NCI-H2171 (cell line): ENCODE measurements at places on chromosomes 12 and 14.
A peak's percentile ranks its signal among the peaks of the same experiment; 100 is the strongest.

DNA sequence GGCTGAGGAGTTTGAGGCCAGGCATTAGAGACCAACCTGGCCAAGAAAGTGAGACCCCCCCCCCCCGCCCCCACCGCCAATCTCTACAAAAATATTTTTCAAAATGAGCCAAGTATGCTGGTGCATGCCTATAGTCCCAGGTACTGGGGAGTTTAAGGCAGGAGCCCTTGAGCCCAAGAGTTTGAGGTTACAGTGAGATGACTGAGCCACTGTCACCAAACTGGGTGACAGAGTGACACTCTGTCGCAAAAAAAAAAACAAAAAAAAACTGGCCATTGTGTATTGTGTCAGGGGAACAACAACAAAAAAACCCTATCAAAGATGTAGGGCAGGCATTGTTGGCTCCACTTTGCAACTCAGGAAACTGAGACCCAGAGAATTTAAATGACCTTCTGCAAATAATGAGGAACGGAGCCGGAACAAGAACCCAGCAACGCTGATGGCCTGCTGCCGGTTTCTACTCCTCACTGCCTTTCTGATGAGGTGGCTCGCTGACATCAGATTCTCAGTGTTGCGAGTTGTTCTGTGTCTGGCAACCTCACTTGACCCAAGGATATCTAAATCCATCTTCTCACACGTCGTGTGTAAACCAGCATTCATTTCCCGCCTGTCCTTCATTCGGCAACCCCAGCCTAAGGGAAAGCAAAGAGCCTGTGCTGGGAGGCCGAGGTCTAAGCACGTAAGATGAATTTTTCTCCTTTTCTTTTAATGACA is 195.2 kb upstream of the CRY1 start:
- no peak for DNase-seq

GRCh38 chr12:39277416-39277815 is 165.5 kb downstream of the KIF21A start:
- DNase-seq, result no peak

GRCh38 chr14:71905031-71905430 is 27.2 kb upstream of the RGS6 start:
- DNase-seq, result no peak

- no peak for DNase-seq
These were observed 21.1 kb downstream of the MOAP1 start for GRCh38 chr14:93163564-93163963.

- no peak for DNase-seq
These were observed 18.5 kb downstream of the SLC38A6 start for GRCh38 chr14:60999536-60999935.

- no peak for DNase-seq
These were observed 173.9 kb downstream of the TSPAN9 start for GRCh38 chr12:3251067-3251466.

- no peak for DNase-seq
These were observed 443.6 kb upstream of the SYT1 start for GRCh38 chr12:78420991-78421390.

DNA sequence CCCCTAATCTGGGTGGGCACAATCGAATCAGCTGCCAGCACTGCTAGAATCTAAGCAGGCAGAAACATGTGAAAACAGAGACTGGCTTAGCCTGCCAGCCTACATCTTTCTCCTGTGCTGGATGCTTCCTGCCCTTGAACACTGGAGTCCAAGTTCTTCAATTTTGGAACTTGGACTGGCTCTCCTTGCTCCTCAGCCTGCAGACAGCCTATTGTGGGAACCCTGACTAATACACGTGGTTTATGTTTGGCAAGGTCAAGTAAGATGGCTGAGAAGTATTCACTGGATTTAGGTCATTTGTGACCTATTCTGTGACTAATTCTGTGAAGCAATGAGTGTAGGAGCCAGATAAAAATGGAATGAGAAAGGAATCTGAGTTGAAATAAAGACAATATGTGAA is 11.0 kb downstream of the GPR135 start:
- no peak for DNase-seq

GRCh38 chr12:46126050-46126727 is 135.8 kb upstream of the SCAF11 start:
- no peak for DNase-seq

GRCh38 chr12:57522887-57523705 is 472 bp downstream of the MBD6 start:
- peak; percentile 63 for DNase-seq

DNA sequence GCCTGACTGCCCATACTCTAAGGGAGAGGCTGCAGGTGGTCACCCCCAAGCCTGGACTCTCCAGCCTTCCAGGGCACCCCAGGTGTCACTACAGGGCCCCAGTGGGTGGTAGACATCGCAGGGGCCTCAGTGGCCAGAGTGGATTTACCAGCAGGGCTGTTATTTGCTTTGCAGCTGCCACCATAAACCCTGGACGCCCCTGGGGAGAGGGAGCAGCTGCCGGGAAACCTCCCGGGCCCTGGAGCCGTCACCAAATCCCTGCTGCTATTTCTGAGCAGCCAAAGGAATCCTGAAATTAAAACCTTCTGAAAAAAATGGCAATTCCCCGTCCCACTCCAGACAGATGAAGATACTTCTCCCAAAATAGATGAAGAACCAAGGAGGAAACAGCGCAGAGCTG is 13.9 kb downstream of the TMEM119 start:
- DNase-seq, result peak; percentile 75

DNA sequence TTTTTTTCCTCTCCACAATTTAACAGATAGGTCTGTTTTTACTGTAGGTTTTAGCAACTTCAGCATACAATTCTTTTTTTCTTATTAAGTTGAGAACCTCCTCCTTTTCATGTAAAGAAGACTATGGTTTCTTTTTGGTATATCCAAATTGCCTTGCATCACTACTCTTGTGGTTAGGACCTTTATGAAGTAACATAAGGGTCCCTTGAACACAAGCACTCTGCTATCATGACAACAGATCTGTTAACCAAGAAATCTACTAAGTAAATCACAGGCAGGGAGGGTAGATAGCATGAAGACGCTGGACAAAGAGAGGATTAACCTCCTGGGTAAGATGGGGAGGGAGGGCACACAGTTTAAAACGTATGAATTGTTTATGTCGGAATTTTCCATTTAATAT is 380.6 kb downstream of the CCDC91 start:
- DNase-seq, result no peak

DNA sequence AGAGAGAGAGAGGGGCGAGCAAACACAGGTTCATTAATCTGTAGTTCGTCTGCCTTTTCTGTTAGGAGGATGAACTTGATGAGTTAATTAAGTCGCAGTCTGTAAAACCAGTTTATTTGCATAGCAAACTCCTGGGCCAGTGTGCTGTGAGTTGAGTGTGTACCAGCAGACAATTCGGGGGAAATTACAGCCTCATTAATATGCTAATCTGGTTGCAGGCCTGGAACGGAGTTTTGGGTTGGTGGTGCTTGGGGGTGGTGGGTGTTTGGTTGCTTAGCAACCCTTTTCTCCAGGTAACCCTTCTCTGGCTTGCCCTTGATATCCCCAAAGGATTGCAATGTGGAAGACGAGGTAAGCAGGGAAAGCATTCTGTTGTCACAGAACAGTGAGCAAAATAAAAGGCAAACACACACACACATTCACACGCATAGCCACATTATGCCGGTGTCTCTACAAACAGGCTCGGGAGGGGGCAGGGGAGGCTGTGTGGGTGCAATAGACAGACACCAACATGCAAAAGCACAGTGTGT is 29.2 kb upstream of the LHX5 start:
- DNase-seq, result no peak
